ENCODE measurements at places on chromosomes 7 and 10.

DNA sequence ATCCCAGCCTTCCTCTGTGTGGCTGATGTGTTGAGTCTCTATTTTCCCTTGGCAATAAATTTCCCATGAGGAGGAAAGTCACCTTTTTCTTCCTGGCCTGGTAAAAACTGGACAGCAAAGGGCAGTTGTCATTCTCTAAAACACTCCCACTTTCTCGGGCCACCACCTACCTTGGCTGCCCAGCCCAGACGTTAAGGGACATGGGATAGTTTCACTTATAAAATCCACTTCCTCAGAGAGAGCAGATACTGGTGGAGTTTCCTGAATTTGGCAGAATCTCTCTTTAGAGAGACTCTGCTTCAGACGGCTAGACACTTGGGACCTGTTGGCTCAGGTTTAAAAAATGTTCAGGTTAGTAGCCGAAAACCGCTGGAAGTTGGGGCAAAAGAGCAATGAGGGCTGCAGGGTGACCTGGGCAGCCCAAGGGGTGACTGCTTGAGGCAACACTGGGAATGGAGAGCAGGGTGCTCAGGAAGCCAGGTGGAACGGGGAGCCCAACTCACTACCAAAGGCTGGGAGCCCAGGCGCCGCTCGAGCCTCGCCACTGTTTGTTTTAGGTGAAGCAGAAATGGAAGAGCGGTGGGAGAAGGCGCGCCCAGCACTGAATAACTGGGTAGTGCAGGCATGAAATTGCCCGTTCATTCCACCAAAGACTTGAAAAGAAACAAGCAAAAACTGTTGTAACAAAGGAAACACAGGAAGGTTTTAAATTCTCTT lies 186.1 kb downstream of the TRIL start:
- DNase-seq, result no peak

- DNase-seq, result no peak
These were observed 2.7 kb downstream of the CAV1 start for GRCh38 chr7:116527521-116527920.

DNA sequence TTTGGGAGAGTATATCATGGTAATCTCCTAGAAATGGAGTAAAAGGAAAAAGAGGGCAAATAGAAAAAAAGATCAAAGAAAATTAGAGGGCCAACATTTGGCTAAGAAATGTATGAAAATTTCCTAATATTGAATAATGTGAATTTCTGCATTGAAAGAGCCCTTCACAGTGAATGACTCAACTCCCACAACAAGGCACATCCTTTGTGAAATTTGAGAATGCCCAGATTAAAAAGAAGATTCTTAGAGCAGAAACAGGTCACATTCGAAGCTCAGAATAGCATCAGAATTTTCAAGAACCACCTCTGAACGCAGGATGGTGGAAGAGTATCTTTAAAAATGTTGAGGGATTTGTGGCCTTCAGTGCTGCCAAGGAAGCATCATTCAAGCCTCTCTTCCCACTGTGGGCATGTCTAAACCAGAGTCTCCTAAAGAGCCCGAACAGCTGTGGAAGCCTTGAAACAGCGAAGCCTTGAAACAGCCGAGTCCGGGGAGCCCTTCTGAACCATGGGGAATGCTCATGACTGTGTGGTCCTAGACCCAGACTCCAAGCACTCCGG lies 43.6 kb downstream of the GUSB start:
- no peak for DNase-seq

- no peak for DNase-seq
These were observed 315.1 kb downstream of the BBS9 start for GRCh38 chr7:33444511-33444910.

GRCh38 chr10:130389906-130390305 lies 253.7 kb downstream of the GLRX3 start:
- DNase-seq, result no peak

DNA sequence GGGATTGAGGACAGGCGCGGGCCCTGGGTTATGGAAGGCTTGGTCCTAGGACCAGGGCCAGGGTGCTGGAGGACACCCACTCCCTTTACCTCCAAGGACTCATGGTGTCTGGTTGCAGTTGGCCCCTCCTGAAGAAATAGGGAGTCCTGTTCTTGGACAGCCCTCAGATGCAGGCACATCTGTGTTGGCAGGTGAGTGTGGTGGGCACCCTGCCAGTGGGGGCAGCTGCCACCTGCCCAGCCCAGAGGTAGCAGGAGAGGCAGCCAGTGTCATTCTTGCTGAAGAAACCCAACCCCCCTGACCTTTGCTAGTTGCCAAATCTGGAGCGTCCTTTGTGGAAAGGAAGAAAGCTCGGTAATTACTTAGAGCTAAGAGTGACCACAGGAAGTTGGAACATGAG lies 8.3 kb downstream of the GALNT17 start:
- no peak for DNase-seq

GRCh38 chr10:132297526-132297925 lies 10.2 kb downstream of the STK32C start:
- no peak for DNase-seq

- no peak for DNase-seq
These were observed 7.4 kb downstream of the ITGB1 start for GRCh38 chr10:32950591-32951108.

GRCh38 chr7:121833991-121834390 lies 39.0 kb upstream of the PTPRZ1 start:
- no peak for DNase-seq

DNA sequence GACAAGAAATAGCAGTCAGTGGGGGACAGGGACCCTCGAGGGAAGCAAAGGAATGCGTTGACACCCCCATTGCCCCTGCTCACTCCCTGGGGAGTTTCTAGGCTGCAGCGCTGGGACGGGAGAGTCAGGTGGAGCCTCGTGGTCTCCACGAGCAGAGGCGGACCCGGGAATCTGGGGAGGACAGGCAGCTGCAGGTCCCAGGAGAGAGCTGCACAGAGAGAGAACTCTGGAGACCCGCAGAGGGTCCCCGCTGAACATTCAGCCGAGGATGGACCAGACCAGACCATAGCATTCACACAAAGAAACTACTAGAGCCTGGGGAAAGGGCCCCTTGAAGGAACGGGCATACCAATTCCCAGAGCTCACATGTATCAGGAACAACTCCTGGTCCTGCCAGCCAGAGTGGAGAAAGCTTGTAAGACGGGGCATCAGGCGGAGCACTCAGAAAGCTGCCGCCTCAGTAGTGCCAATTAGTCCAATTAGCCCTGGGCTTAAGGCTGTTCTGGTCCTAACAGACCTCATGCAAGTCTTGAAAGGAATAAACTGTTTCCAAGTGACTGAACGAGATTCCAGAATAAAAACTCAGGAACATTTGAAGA lies 966.7 kb upstream of the ZNF722 start:
- no peak for DNase-seq

- DNase-seq, result no peak
These were observed 32.6 kb downstream of the VSTM4 start for GRCh38 chr10:49082766-49083165.

GRCh38 chr7:143479055-143479766 lies 1.5 kb downstream of the TAS2R41 start:
- DNase-seq, result no peak

- DNase-seq, result no peak
These were observed 36.7 kb downstream of the IRF5 start for GRCh38 chr7:128974241-128974934.

DNA sequence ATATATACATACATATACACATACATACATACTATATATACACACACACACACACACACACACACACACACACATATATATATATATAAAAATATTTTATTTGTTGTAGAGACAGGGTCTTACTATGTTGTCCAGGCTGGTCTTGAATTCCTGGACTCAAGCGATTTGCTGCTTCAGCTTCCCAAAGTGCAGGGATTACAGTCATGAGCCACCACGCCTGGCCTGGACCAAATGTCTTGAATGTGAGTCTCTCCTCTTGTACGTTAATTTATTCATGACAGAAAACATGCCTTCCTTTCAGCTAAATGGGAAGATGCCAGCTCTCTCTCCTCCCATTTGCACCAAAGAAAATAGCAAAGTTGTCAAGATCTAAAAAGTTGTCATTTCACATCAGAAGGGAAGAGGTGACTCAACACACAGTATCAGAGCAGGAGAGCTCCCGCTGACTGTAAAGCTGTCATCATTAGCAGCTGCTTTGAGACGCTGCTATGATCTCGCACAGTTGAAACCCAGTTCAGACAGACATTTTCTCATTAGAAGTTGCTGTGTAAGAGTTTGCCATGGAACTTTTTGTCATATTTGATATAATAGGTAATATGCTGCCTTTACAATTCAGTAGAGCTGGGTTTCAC lies 224.3 kb downstream of the SFMBT2 start:
- no peak for DNase-seq

DNA sequence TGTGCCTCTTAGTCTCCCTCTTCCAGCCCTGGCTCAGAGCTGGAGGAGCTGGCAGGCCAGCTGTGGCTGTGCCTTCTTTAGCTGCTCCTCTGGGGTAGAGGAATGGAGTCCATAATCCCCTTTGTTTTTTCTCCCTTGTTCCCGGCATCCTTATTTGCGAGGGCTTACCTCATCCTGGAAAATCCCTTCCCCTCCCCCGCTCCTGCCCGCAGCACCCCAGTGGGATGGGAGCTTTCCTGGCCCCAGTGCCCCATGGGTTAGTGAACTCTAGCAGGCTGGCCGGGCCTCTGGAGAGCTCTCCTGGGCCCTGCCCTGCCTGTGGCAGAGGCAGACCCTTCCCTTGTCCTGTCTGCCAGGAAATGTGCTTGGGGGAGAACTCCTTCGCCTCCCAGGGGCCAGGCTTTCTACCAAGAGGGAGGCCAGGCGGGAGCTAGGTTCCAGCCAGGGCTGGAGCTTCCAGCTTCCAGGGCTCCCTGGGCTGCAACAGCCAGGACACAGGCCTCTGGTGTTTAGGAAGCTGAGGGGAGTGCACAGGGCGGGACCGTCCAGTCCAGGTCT lies 16.5 kb upstream of the TRIM8 start:
- DNase-seq, result no peak

DNA sequence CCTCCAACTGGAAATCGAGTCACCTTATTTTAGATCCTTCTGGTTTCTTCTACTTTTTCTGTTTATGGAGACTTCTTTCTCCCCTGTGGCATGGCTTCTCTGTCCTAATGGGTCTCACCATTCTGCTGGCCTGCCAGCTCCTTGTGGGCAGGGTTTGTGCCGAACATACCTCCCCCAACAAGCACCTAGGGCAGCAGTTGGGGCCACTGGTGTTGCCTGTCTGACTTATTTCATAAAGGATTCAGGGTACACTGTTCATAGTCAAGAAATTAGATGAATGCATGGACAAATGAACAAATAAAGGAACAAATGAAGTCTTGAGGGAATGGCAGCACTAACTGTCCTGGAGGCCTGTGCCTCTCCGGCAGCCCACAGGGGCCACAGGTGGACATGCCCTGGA lies 55.6 kb upstream of the DOCK1 start:
- DNase-seq, result no peak

GRCh38 chr10:13311177-13311575 lies 11.3 kb upstream of the PHYH start:
- DNase-seq, result no peak

DNA sequence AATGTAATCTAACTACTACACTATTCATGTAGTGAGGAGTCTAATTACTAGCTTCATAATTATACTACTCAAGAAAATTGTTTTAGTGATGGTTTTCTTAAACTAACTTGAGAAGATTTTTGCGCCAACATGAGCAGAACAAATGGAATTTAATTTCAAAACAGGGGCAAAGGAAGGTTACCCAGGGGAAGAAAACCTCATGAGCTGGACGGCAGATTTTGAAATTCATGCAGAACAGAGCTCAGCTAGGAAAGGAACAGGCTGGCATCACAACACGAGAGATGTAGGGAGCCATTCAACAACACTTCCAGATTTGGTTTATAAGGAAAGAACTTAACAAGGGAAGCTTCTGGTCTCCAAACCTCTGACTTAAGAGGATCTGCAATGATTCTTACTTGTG lies 235.3 kb upstream of the PRKCQ start:
- DNase-seq, result no peak

GRCh38 chr7:113071465-113071864 lies 15.2 kb downstream of the GPR85 start:
- no peak for DNase-seq

GRCh38 chr7:32102432-32102873 lies 32.2 kb upstream of the PDE1C start:
- no peak for DNase-seq

- no peak for DNase-seq
These were observed 36.6 kb upstream of the AGR3 start for GRCh38 chr7:16918288-16918895.

GRCh38 chr10:105183536-105183935 lies 542.4 kb downstream of the SORCS3 start:
- DNase-seq, result no peak

DNA sequence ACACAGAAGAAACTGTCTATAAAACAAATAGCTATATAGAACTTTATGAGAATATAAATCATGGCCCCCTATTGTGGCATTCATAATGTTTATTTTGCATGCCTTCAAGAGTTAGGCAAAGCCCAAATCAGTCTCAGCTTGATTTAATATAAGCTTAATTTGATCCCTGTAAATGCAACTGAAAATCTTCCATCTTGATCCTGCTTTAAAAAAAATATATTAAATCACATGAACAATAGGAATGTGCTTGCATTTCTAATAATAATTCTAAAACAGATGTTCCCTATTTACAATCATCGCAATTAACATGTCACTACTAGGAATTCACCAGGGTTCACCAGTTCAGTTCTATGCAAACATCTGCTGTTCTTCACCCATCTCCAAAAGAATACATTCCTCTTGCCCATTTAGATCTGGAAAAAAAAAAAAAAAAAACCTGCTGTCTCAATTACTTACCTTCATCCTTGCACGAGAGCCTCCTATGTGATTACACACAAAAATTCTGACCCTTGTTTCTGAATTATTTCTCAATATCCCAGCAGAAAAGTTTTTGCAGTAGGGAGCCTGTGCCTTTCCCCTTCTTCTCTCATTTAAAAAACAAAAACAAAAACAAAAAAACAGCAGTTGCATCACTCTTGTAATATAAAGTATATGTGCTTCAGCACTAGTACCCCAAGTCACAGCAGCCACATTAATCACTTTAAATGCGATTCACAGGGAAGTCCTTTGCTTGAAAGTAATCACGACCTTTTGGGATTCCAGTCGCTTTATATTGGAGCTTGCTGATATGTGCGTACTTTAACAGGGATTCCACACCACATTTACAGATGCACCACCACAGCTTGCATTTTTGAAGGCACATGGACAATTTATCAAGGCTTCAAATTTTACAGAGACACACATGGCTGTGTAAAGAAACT lies 194.8 kb upstream of the KMT2E start:
- DNase-seq, result no peak

Measured in activated CD8-positive, alpha-beta memory T cell treated with anti-CD3 and anti-CD28 coated beads for 1 hour (primary cell).